CD4-positive, alpha-beta T cell treated with Interleukin-12 subunit alpha and Interleukin-12 subunit beta, for 1 hour (primary cell): ENCODE measurements at places on chromosomes 6 and 20.
A peak's percentile ranks its signal among the peaks of the same experiment; 100 is the strongest.

DNA sequence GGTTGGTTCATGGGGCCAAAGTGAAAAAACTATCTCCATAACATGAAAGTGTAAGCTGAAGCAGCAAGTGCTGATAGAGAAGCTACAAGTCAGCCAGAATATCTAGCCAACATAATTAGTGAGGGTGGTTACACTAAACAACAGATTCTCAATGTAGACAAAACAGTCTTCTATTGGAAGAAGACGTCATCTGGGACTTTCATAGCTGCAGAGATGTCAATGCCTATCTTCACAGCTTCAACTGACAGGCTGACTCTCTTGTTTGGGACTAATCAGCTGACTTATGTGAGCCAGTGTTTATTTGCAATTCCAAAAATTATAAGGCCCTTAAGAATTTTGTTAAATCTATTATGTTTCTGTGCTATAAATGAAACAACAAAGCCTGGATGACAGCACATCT is 63.2 kb downstream of the GMDS start:
- DNase-seq = no peak

DNA sequence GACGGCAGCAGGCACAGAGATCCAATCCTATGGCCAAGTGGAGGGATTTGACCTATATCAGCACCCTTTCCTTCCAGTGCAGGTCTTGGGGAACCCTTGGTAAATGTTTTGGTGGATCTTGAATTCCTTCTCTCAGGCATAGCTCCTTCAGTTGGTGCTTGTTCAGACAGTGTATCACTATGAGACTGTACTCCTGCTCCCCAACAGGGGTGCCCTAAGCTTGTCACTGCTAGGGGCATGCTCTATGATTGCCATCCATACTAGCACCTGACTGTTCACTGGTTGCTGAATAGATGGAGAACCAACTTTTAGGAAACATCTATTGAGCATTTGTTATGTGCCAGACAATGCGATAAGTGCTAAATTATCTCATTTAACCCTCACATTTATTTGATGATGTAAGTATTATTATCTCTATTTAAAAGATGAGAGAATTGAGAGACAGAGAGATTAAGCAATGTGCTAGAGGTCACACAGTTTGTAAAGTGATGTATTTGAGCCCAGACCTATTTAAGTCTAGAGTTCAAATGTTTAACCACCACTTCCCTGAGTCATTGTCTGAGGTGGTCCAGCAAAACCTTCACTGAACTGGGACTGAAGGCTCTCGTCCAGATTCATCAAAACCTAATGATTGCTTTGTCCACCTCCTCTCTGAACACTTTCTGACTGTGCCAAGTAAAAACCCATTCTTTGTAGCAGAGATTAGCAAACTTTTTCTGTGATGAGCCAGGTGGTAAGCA is 34.3 kb downstream of the ADGRF1 start:
- no peak for DNase-seq

GRCh38 chr6:72461144-72461543 is 160.7 kb upstream of the KCNQ5 start:
- no peak for DNase-seq

DNA sequence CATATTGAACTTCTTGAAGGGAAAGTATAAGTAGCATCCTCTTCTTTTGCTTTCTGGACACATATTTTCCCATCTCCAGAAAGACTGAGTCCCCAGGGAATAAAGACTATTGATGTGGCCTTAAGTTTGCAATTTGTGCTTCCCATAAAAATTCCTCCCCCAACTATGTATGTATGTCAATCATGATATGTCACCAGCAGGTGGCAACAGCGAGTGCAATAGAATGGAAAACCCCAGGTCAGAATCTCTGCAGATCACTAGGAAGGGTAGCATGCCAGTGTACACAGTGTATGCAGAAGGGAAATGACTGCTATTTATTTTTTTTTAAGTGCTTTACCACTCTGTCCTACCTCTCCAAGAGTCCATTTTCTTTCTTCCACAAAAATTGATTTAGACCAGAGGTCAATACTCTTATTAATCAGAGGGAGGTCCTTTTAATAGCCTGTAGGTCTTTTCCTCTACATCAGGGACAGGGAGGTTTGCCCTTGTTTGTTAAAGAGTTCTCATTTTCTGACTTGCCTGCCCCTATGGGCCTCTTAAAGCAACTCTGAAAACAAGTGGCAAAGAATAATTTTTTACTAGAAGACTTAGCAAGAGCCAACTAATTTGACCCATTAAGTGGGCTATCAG is 61.4 kb downstream of the BMP2 start:
- peak; percentile 5 for DNase-seq

DNA sequence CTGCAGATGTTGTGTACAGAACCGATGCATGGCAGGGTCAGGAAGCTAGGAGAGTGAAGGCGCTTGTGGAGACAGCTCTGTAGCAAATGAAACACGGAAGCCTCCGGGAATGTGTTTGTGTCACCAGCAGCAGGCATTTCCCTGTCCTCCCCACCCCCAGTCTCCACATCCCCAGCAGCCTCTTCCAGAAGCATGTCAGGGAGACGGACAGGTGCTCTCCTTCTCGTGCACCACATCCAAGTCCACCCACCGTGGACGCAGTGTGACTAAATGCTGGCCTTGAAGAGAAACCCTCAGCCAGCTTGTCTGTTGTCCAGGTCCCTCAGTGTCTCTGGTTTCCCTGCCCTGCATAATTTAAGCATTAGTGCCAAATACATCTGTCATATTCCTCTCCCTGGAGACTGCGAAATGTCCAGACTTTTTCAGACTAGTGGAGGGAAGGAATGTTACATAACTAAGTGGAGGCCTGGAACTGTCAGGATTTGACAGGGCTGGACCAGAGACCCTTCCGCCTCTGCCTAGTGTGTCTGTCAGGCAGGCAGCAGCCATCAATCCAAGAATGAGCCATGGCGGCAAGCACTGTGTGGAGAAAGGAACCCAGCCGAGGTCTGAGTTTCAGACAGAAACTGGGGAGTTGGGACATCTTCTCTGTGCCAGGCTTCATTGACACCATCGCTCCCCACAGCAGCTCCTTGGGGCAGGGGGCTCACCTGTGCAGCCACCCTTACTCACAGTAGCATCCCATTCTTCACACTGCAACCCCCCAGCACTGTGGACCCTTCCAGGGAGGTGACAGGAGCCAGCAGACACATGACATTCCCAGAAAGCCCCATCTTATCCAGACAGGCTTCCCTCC is 26.6 kb upstream of the PI16 start:
- no peak for DNase-seq

DNA sequence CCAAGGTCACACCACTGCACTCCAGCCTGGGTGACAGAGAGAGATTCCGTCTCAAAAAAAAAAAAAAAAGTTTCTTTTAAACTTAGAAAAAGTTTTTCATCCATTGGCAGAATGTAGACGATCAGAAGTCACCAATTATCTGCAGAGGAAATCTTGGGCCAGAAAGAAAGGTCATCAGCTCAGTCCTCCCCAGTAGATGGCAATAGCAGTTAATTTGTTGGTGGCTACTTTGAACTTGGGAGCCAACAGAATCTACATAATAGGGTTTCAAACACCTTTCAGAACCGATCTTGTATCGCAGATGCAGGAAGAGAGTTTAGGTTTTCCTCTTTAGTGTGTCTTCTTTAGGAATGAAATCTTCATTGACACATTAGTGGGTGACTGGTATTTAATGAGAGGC is 41.7 kb downstream of the LBP start:
- DNase-seq = no peak

- DNase-seq = no peak
Observed at GRCh38 chr20:10783707-10784553, 110.1 kb upstream of the JAG1 start.

- no peak for DNase-seq
Observed at GRCh38 chr6:138655828-138656227, 117.7 kb upstream of the CCDC28A start.

DNA sequence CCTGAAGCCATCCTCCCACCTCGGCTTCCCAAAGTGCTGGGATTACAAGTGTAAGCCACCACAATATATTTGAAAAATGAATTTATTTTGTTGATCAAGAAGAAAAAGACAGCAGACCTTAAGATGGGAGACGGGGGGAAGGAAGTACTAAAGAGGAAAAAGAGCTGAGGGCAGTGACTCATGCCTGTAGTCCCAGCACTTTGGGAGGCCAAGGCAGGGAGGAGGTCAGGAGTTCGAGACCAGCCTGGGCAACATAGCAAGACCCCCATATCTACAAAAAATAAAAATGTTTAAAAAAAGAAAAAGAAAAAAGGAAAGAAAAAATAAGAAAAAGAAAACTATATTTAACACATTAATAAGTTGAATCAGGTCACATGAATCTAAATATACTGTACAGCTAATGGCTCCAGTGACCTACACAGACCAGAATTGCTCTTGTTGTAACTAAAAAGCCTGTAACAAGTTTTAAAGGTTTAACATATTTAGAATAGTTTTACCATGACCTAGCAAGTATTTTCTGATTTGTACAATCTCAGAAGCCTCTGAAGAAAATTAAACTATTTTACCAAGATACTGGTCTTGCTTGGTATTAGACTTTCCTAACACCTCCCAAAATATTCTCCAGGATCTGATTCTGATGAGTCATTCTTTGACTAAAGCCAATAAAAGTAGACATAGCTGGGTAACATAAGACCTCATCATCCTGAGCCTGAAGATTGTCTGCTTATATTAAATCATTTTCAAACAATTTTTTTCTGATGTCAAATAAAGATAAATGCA is 4.3 kb upstream of the AKIRIN2 start:
- DNase-seq = no peak

DNA sequence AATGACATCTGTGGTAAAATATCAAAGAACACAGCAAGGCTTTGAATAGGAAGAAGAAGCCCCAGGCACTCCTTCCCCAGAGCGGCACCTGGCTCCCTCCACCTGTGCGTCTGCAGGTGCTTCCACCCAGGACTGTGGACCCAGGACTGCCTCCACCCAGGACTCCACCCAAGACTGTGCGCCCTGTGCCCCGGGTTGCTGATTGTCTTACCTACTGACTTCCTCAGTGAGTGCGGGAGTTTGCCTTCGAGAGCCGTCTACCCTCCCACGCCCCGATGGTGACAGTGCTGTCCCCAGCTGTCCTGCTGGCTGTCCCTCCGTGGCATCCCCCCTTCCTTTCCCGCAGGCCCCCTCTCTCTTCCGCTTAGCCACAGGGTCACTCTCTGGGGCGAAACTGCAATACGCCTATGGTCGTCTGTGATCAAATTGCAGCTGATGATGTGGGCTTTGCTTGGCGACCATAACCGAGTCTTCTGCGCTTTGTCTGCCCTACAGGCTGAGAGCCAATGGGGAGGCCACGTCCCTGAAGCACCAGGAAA is 52.1 kb downstream of the IRF4 start:
- DNase-seq = no peak

GRCh38 chr6:56868687-56869086 is 86.2 kb upstream of the BEND6 start:
- no peak for DNase-seq

GRCh38 chr6:56552187-56553130 is 90.2 kb downstream of the DST start:
- no peak for DNase-seq

DNA sequence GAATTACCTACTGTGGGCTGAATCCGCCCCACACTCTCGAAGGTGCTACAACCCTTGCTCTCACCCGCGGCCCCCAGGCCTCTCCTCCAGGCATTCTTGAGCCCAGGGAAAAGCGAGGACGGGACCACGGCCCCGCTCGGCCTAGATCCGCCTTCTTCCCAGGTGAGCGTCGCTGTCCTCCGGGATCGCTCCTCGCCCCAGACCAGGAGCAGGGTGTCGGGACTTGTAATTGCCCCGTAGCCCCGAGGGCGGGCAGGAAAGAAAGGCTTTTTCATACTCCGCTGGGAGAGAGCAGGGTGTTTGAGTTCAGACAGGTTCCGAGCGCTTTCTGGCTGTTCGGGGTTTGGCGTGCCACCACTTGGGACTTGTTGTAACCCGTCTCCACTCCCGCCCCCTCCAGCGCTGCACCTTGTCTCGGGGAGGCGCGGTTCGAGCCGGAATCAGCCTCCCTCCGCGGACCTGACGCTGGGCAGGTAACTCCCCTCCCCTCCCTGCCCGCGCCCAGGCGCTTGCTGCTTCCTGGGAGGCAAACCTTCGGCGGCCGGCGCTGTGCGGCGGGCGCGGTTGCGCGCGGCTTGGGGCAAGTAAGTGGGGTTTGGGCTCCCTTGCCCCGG is at the start of gene FAM83B:
TSS of gene FAM83B (plus strand) at position 529 of the 614 bp plus-strand sequence. CDS start 23,476 bp downstream, outside the sequence.
- DNase-seq = no peak
